ENCODE measurements at places on chromosomes 7 and 10.

GRCh38 chr7:69651101-69651590 lies 52.9 kb downstream of the AUTS2 start:
- no peak for DNase-seq

GRCh38 chr10:112953174-112954159 lies 3.4 kb downstream of the TCF7L2 start:
- no peak for DNase-seq

- DNase-seq: peak; percentile 32
These were observed 98.4 kb downstream of the PIP4K2A start for GRCh38 chr10:22615819-22616499.

GRCh38 chr10:75137533-75138438 lies 26.3 kb downstream of the SAMD8 start:
- DNase-seq: no peak

DNA sequence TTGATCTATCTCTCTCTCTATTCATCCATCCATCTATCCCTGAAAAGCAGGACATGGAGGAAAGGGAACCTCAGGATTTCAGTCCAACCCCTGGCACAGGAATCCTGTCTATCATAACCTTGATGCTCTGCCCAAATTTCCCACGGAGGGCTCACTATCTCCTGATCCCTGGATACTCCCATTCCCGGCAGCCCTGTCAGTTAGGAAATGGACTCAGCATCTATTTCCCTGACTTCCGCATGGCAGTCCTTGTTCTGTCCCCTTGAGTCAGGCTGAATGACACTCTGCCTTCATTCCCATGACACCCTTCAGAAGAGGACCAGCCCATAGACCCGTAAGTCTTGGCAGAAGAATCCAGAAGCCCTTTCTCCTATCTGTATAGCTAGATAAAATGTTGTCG lies 77.7 kb downstream of the VWA2 start:
- no peak for DNase-seq

DNA sequence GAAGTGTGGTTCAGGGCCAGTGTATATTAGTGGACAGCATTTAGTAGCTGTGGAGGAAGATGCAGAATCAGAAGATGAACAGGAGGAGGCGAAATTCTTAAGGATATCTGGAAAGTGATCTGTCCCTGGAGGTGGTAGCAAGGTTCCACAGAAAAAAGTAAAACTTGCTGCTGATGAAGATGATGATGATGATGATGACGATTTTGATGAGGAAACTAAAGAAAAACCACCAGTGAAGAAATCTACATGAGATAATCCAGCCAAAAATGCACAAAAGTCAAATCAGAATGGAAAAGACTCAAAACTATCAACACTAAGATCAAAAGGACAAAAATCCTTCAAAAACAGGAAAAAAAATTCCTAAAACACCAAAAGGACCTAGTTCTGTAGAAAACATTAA lies 26.3 kb downstream of the TM9SF3 start:
- DNase-seq: no peak
